NCI-H2171 (cell line): ENCODE measurements at places on chromosomes 7 and 10.
A peak's percentile ranks its signal among the peaks of the same experiment; 100 is the strongest.

GRCh38 chr10:108862676-108863350 is 1060.5 kb downstream of the XPNPEP1 start:
- no peak for DNase-seq

DNA sequence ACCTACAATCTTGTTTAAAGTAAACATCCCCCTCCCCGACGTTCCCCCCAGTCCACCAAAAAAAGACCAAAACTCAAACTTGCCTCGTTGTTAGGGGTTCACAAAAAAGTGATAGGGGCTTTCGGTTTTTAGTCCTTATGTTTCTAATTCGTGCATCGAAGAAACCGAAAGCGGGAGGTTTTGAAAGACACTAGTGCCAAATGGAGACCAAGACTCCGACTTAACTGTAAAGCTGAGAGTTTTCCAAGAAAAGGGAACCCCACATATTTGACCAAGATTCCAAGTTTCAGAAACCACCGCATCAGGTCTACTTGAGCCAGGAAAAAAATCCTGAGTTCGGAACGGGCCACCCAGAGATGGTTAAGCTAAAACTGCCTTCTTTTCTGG is 534 bp downstream of the PSMA2 start:
- no peak for DNase-seq

- DNase-seq = no peak
Observed at GRCh38 chr10:25493122-25493893, 318.5 kb downstream of the GPR158 start.

DNA sequence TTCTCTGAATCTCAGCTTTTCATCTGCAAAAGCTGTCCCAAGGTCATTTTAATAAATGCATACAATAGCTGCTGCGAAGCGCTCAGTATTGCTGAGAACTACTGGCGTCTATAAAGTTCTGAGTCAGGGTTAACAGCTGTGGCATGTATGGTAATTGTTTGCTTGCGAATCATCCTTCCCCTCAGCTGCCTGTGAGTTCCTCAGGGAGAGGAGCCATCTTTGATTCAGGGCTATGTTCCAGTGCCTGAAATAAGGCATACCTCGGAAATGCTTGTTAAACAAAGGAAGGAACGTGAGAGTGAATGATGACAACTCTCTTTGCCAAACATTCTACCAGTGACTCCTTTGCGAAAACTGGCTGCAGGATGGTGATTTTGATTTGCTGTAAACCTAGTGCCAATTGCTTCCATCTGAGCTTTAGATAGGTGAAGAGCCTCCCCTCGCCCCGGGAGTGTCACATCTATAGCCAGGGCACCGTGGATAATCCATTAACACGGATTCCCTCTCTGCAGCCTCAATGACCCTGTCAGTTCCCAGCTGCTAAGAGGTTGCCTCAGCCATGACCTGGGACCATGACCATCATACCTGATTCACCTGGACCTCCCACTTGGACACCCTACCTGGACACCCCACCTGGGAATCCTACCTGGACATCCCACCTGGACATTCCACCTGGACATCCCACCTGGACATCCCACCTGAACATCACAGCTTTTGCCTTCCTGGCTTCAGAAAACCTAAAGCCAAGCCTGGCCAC is 39.6 kb downstream of the GPRIN2 start:
- no peak for DNase-seq

- peak; percentile 33 for DNase-seq
Observed at GRCh38 chr10:102917314-102917961, 656 bp upstream of the CNNM2 start.

- no peak for DNase-seq
Observed at GRCh38 chr7:44221231-44221791, 20.5 kb downstream of the YKT6 start.

DNA sequence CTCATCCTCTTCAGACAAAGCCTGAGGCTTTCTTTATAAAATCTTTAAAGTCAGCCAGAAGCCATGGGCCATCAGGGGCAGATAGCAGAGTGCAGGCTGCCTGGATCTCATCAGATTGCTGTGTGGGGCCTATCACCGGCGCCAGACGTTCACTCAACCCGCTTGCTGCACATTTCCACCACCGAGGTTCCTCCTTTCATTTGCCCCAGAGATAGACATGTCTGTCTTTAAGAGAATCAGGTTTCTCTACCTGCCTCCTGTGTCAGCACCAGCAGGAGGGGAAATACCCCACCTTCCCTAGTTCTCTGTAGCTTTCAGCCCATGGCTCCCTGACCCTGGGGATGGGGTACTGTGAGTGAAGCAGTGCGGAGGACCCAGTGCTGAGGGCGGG is 22.0 kb downstream of the SLC18A2 start:
- no peak for DNase-seq

- DNase-seq = no peak
Observed at GRCh38 chr7:45238806-45239205, 81.2 kb downstream of the RAMP3 start.

GRCh38 chr10:29343607-29344038 is 54.8 kb downstream of the LYZL1 start:
- no peak for DNase-seq

GRCh38 chr7:79055722-79056415 is 397.6 kb downstream of the MAGI2 start:
- no peak for DNase-seq

GRCh38 chr7:130683026-130683425 is 3.3 kb downstream of the TSGA13 start:
- DNase-seq = no peak

GRCh38 chr10:129897871-129898626 is 66.0 kb downstream of the EBF3 start:
- no peak for DNase-seq

DNA sequence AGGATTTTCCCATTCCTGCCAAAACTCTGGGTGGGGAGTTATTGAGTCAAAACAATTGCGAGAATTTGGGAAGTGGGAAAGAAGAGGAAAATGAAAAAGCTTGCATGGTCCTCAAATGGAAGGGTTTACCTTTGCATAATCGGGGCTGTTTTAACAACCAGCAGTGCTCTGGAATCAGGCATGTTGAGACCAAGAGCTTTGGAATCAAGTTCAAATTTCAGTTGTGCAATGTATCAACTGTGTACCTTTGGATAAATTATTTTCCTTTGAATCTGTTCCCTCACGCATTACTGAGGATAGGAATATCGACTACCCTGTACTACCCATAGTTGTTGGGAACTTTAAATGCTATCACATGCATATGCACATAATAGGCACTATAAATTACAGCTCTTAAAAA is 205.5 kb downstream of the JCAD start:
- no peak for DNase-seq

DNA sequence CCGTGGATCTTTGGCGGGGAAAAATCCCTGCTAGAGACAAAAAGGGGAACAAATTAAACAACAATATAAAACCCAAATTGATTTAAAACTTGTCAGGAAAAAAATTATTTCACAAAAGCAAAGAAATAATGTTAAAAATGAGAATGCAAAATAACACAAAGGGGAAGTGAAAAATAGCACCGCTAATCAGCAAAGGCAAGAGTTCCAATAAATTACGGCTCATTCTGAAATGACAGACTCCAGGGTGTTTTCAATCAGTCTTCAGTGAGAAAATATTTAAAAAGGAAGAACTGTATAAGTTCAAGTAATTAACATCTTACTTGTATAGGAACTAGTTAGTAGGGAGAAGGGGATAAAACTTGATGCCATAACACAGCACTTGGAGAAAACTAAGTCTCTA is 336.8 kb downstream of the LRRTM3 start:
- DNase-seq = no peak

GRCh38 chr7:33854801-33855350 is 50.5 kb upstream of the BMPER start:
- no peak for DNase-seq

DNA sequence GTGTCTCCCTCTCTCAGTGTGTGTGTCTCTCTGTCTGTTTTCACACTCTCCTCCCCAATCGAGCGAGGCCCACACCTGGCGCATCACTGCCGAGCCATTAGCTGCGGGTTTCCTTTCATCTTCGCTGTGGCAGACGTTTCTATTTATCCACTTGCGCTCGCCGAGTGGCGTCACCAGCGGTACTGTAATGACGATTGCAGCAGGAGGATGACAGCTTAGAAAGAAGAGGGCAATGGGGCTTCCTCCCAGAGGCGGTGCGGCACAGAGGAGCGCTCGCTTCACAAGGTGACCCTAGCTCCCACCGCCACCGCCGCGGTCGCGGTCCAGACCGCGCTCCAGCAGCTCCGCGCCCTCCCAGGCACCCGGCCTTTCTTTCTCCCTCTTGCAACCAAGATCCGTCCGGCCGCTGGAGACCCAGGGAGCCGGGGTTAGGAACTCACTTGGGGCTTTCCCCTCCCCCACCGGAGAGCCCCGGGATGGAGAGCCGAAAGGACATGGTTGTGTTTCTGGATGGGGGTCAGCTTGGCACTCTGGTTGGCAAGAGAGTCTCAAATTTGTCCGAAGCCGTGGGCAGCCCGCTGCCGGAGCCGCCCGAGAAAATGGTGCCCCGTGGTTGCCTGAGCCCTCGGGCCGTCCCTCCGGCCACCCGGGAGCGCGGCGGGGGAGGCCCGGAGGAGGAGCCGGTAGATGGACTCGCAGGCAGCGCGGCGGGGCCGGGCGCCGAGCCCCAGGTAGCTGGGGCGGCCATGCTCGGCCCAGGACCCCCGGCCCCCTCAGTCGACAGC is at the start of gene EVX1:
Gene EVX1 (plus strand): TSS at position 248 of the 785 bp plus-strand sequence. CDS start 229 bp downstream, at position 477.
- DNase-seq = no peak

- DNase-seq = no peak
Observed at GRCh38 chr7:128845987-128846386, 15.8 kb downstream of the FLNC start.

- DNase-seq = no peak
Observed at GRCh38 chr7:132592936-132593335, 16.7 kb upstream of the PLXNA4 start.

DNA sequence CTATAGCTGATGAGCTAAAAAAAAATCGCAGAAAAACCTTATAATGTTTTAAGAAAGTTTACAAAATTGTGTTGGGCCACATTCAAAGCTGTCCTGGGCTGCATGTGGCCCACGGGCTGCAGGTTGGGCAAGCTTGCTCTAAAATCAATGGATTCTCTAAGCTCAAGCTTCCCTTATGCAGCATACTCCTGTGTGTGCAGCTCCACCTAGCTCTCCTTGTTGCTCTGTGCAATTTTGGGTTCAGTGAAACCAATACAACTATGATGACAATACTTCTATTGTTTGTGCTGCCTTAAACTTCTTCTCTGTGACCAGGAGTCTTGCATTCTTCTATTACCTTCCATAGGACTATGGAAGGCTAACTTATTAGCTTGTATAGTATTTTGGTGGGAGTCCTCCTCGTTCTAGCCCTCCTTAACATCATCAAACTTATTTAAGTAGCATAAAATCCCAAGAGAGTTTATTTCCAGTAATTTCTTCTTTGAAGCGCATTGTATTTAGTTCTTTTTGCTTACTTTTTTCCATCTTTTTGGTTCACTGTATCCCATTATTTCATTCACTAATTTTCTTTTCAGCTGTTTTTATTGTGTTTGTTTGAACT is 170.9 kb upstream of the SMIM30 start:
- DNase-seq = peak; percentile 2

DNA sequence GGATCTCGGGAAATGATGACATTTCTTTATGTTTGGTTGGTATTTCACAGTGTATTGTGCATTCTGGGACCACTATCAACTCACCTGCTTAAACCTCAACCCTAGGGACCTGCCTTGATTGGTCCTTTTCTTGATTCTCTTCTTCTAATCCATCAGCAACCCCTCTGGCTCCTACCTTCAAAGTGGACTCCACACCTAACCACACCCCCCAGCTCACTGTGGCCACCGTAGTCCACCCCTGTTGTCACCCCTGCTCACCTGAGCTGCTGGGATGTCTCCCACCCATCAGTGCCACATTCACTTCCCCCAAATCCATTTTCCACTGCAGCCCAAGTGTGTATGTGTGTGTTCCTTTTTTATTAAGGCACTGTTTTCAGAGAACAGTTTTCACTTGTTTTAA is 145.0 kb downstream of the PLPP4 start:
- DNase-seq = no peak

GRCh38 chr10:14191871-14192270 is 138.9 kb downstream of the FRMD4A start:
- no peak for DNase-seq

GRCh38 chr10:127577376-127578258 is 28.5 kb downstream of the NPS start:
- DNase-seq = peak; percentile 2

GRCh38 chr10:133324198-133324792 is 12.4 kb downstream of the CALY start:
- peak; percentile 24 for DNase-seq

DNA sequence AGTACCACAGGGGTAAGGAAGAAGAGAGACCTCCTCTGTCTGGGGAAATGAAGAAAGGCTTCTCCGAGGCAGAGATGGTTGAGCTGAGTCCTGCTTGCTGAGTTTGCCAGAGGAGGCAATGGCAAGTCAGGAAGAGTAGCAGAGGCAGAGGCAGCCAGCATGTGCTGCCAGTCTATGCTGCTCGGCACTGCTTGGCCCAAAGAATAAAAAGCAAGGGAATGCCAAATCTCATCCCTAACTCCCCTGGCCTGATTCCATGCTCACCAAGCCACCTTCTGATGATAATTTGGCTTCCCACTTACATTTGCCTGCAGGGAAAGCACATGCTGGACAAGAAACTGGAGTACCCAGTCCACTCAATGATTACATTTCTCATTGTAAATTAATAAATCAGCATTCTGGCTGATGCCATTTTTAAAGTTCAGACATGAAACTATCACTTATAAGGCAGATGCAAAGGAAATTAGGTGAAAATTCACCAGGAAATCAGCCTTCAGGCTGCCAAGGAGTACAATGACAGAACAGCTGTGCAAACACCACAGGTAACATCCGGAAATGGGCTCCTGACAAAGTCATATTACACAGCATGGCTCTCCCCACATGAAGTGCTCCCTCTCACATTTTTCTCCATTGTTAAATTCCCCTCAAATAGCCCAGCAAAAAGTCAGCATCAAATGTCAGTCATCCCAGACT is 245.9 kb downstream of the MTERF1 start:
- DNase-seq = peak; percentile 8

- DNase-seq = no peak
Observed at GRCh38 chr7:128383776-128384175, 22.3 kb upstream of the PRRT4 start.

DNA sequence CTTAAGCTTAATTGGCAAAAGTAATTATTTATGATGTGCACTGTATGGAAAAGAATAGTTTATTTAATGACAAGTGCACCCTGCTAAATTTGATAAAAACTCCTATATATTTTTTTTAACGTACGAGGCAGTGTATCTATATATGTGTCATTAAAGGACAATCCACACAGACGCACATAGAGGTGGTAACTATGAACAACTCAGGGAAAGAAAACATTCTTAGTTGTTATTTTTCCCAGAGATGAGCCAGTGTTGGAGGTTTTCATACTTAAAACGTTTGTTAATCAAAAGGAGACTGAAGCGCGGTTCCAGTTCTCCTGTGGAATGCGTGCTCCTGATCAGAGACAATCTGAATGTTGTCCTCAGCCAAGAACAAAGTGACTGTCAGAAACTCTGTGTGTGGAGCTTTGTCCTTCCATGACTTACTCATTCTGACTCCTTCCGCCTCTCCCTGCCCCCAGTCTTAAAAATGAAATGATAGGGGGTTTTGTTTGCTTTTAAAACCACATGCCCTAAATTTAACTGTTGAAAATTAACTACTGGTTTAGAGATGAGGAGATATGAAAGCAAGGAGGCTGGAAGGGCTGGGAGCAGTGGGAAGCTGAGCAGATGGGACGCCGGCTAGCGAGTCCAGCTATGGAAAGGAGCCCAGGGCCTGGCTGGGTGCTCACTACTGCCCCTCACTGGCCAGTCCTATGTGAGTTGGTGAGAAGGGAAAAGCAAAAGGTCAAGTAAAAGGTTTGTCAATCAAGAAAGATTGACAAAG is 99.6 kb downstream of the SVIL start:
- no peak for DNase-seq
